ENCODE measurements at places on chromosomes 1 and 21. TPM values are rescaled to one million over a fixed set of nuclear protein-coding genes. Genes with fewer than 3 reads are reported as not detected.

The PCP4 gene
- total RNA-seq: not detected

The ZNF683 gene
- not detected for total RNA-seq

The ATP6V1G3 gene
- not detected for total RNA-seq

The GBP6 gene
- not detected for total RNA-seq

The ELF3 gene
- total RNA-seq: 1.9 TPM

The RXFP4 gene
- total RNA-seq: not detected

The HES4 gene
- total RNA-seq: 25.5 TPM

The GADD45A gene
- total RNA-seq: 110 TPM

The KLF17 gene
- total RNA-seq: not detected

The PDZK1 gene
- total RNA-seq: not detected

The RGL1 gene
- 80.8 TPM for total RNA-seq

The MMEL1 gene
- 3.2 TPM for total RNA-seq

The ZBTB18 gene
- 11.9 TPM for total RNA-seq

The TEDDM1 gene
- total RNA-seq: not detected

The OR2T34 gene
- total RNA-seq: not detected

The SELL gene
- total RNA-seq: 23.0 TPM

The LCE1A gene
- total RNA-seq: not detected

The SYCP1 gene
- total RNA-seq: not detected

The UBASH3A gene
- 0.32 TPM for total RNA-seq

The LCE1C gene
- not detected for total RNA-seq
